ENCODE measurements at places on chromosomes 5 and 9.

- H3K4me1 ChIP-seq: peaks cover 7% of the 10 kb centered on the region
- H3K36me3 ChIP-seq: no peaks in the 10 kb centered on the region
- no peak overlapping the region for H3K4me3 ChIP-seq
- DNase-seq: no peak
Measured at GRCh38 chr5:54658010-54658409, 140.5 kb downstream of the SNX18 start.

- H3K27me3 ChIP-seq: no peaks in the 10 kb centered on the region
- DNase-seq: no peak
Measured at GRCh38 chr5:111407562-111407961, 104.8 kb downstream of the STARD4 start.

DNA sequence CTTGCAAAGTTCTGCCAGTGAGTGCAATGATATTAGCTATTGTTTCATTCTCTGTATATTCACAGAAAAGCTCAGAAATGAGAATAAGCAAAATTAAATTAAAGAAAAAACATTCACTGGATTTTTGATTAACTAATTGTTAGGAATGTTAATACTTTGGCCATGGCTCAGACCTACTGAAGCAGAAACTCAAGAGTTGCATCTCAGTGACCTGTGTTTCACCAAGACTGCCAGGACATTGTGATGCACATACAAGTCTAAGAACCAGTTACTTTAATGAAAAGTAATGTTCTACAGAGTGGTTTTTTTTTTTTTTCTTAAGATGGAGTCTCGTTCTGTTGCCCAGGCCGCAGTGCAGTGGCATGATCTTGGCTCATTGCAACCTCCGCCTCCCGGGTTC, 464.9 kb upstream of the NMUR2 start:
- H3K4me3 ChIP-seq: no peak overlapping the region
- H3K27ac ChIP-seq: no peak overlapping the region
- no peaks in the 10 kb centered on the region for H3K27me3 ChIP-seq
- H3K36me3 ChIP-seq: peaks cover 1% of the 10 kb centered on the region
- DNase-seq: no peak

GRCh38 chr5:110294281-110294680, 432.2 kb downstream of the TMEM232 start:
- no peak overlapping the region for H3K4me3 ChIP-seq
- no peaks in the 10 kb centered on the region for H3K27me3 ChIP-seq
- DNase-seq: no peak
- no peak overlapping the region for H3K27ac ChIP-seq
- no peaks in the 10 kb centered on the region for H3K4me1 ChIP-seq
- no peaks in the 10 kb centered on the region for H3K36me3 ChIP-seq

- H3K27me3 ChIP-seq: no peaks in the 10 kb centered on the region
- no peak for DNase-seq
- peaks cover 33% of the 10 kb centered on the region for H3K4me1 ChIP-seq
- no peak overlapping the region for H3K4me3 ChIP-seq
- H3K36me3 ChIP-seq: no peaks in the 10 kb centered on the region
Measured at GRCh38 chr5:131997026-131997726, 14.3 kb downstream of the ACSL6 start.

- H3K27me3 ChIP-seq: no peaks in the 10 kb centered on the region
- no peak overlapping the region for H3K27ac ChIP-seq
- DNase-seq: no peak
- no peaks in the 10 kb centered on the region for H3K4me1 ChIP-seq
- no peaks in the 10 kb centered on the region for H3K36me3 ChIP-seq
- no peak overlapping the region for H3K4me3 ChIP-seq
Measured at GRCh38 chr5:143494162-143494561, 90.7 kb upstream of the NR3C1 start.

- H3K4me3 ChIP-seq: no peak overlapping the region
- no peaks in the 10 kb centered on the region for H3K27me3 ChIP-seq
- no peak for DNase-seq
Measured at GRCh38 chr9:4588721-4589120, 73.4 kb upstream of the PLPP6 start.

- no peak overlapping the region for H3K4me3 ChIP-seq
- no peak for DNase-seq
- H3K36me3 ChIP-seq: peaks cover 24% of the 10 kb centered on the region
- peaks cover 8% of the 10 kb centered on the region for H3K4me1 ChIP-seq
Measured at GRCh38 chr5:74837115-74837514, 29.1 kb downstream of the FAM169A start.

GRCh38 chr5:75078027-75078426, 25.7 kb upstream of the GCNT4 start:
- no peak for DNase-seq
- H3K27me3 ChIP-seq: no peaks in the 10 kb centered on the region
- H3K27ac ChIP-seq: no peak overlapping the region
- peaks cover 8% of the 10 kb centered on the region for H3K4me1 ChIP-seq

Data from activated naive CD8-positive, alpha-beta T cell treated with anti-CD3 and anti-CD28 coated beads, Interleukin-2, amount 50 U/mL, for 24 hours (primary cell).